ENCODE measurements at places on chromosomes 13 and 19.

DNA sequence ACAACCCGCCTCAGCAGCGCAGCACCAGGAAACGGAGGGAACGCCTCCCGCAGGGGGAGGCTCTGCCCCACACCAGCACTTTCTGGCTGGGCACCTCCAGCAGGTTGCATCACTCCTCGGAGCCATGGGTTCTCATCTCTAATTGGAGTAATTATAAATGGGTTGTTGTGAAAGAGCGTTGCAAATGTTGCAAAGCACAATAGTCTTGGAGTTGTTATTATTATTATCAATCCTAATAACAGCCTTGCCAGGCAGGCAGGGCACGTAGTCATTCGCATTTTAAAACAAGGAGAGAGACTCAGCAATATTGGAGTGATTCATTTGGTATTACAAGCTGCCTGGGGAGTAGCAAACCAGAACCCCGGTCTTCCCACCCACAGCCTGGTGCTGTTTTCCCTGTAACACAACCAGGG is 108.6 kb upstream of the GJB6 start:
- no peak for DNase-seq

- no peak for DNase-seq
These were observed 1.7 kb downstream of the CD320 start for GRCh38 chr19:8306235-8307054.

- DNase-seq: no peak
These were observed 833.2 kb upstream of the KLHL1 start for GRCh38 chr13:70941454-70941853.

- DNase-seq: no peak
These were observed 385.3 kb downstream of the KCTD12 start for GRCh38 chr13:76500894-76501293.

GRCh38 chr13:112391746-112392145 is 15.6 kb downstream of the SPACA7 start:
- DNase-seq: no peak

DNA sequence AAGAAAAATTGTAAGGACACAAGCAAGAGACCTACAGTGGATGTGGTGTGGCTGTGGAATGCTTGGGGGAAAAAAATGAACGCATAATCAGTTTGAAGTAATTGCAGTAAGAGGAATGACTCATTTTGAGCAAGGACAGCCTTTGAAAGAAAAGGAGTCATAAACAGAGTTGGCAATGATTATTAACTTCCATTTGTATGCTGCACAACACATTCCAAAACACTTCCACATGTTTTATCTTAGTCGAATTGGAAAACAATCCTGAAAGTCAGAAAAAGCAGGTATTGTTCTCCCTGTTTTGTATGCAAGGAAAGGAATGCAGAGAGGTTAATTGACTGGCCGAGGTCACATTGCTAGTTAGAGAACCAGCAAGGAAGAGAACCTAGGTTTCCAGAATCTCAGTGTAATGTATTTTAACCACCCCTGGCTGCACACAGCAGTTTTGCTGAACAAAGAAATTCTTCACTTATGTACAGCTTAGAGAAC is 630.0 kb upstream of the MIR17HG start:
- no peak for DNase-seq

DNA sequence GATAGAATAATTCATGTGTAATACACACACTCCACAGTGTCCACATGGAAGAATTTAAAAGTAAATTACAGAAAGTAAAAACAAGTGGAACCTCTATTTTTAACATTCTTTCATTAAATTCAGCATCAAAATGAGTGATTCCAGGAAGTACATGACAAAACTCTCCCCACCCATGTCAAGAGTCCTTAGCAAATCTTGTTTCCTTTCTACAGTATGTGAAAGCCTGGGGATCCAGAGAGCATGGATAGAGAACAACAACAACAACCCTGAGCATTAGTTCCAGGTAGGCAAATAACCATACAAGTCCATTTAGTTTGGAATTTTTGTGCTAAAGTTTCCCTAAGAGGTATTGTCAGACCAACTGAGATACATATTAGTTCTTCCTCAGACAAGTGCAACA is 267.9 kb downstream of the ENOX1 start:
- no peak for DNase-seq

- no peak for DNase-seq
These were observed 213.0 kb downstream of the FOXO1 start for GRCh38 chr13:40453351-40454021.

GRCh38 chr13:112012016-112012704 is 54.8 kb upstream of the SOX1 start:
- DNase-seq: no peak

DNA sequence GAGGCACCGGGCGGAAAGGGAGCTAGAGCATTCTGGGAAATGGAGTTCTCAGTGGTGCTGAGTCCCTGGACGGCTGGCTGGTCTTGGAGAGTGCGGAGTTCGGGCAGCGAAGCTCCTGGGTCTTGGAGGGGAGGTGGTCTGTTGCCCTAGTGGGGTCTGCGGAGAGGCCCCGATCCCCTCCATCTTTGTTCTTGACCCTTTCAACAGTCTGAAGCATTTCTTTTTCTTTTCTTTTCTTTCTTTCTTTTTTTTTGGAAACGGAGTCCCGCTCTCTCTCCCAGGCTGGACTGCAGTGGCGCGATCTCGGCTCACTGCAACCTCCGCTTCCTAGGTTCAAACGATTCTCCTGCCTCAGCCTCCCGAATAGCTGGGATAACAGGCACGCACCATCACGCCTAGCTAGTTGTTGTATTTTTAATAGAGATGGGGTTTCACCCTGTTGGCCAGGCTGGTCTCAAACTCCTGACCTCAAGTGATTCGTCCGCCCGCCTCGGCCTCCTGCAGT is 440 bp upstream of the SYMPK start:
- no peak for DNase-seq
